ENCODE measurements at places on chromosomes 16 and 17. TPM values are rescaled to one million over a fixed set of nuclear protein-coding genes. Genes with fewer than 3 reads are reported as not detected.

The C16orf74 gene
- 94.7 TPM for total RNA-seq

The SSTR5 gene
- total RNA-seq = not detected

The CD300C gene
- total RNA-seq = not detected

The TM4SF5 gene
- total RNA-seq = not detected

The KRTAP4-5 gene
- total RNA-seq = not detected

The ZFP3 gene
- total RNA-seq = 1.4 TPM

The RTN4RL1 gene
- total RNA-seq = 4.2 TPM

The PDIA2 gene
- total RNA-seq = 0.48 TPM

The IRX5 gene
- 4.8 TPM for total RNA-seq

The PLCG2 gene
- 1.8 TPM for total RNA-seq

The NPIPB4 gene
- 28.8 TPM for total RNA-seq

The DNAI2 gene
- total RNA-seq = not detected

The HOXB13 gene
- total RNA-seq = not detected
